ENCODE measurements at places on chromosomes 12 and 14. TPM values are rescaled to one million over a fixed set of nuclear protein-coding genes. Genes with fewer than 3 reads are reported as not detected.

ANKRD33 gene
- not detected for total RNA-seq

DLGAP5 gene
- total RNA-seq, result 0.22 TPM

AKAP5 gene
- total RNA-seq, result 1.1 TPM

SLC25A21 gene
- total RNA-seq, result 0.29 TPM

TBX3 gene
- total RNA-seq, result 258 TPM

- DNase-seq, result no peak
Observed at GRCh38 chr12:66048835-66049537, 81.6 kb downstream of the LLPH start.

DNA sequence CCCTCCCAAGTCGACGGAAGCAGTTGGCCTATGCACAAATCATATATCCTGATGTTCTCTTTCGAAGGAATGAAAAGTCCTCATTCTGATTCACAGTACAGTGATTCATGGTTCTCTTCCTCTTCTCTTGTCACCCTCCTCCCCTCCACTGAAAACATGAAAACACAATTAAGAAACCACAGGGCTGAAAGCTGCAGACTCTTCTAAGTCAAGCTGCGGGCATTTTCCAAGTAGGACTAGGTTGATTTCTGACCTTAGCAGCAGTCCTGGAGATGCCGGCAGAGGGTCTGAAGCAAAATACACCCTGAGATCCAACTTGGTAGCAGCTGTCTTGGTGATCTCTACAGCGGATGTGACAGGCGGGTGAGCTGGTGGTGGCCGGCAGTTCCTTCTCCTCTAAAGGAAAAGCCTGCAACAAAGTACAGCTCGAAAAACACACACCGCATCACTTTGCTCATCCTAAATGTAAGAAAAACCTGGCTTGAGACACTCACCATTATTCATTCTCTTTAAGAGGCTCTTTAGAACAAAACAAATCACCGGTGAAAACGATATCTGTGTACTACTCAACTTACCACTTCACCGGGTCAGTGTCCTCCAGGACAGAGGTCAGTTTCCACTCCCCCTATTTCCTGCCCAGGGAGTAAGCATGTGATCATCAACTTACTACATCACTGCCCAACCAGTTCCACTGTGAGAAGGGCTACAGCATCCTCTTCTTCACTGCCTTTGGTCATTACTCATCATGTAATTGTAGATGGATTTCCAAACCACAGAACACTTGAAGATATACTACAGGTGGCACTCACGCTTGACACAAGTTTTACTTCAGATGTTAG lies 6.0 kb downstream of the TMCC3 start:
- peak; percentile 29 for DNase-seq

- no peak for DNase-seq
Observed at GRCh38 chr12:122602456-122602855, 75.4 kb downstream of the KNTC1 start.

- no peak for DNase-seq
Observed at GRCh38 chr14:86333493-86333892, 803.5 kb downstream of the FLRT2 start.

GRCh38 chr12:113479590-113480335 lies 8.1 kb upstream of the LHX5 start:
- peak; percentile 34 for DNase-seq

GRCh38 chr14:43789458-43789857 lies 717.6 kb downstream of the FSCB start:
- no peak for DNase-seq

DNA sequence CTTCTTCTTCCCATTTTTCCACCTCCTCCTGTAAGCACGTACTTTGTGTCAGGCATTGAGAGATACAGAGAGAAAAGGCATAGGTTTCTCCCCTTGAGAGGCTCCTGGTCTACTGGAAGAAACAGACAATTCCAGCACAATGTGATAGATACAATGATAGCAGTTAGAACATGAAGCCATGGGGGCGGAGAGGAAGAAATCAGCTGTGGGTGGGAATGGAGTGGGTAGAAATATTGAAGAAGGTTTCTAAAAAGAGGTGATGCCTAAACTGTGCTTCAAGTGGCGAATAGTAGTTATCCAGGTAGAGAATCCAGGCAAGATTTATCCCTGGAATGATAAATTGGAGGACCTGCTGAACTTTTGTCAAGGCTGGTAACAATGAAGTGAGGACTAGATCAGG lies 528.8 kb downstream of the NRXN3 start:
- no peak for DNase-seq

DNA sequence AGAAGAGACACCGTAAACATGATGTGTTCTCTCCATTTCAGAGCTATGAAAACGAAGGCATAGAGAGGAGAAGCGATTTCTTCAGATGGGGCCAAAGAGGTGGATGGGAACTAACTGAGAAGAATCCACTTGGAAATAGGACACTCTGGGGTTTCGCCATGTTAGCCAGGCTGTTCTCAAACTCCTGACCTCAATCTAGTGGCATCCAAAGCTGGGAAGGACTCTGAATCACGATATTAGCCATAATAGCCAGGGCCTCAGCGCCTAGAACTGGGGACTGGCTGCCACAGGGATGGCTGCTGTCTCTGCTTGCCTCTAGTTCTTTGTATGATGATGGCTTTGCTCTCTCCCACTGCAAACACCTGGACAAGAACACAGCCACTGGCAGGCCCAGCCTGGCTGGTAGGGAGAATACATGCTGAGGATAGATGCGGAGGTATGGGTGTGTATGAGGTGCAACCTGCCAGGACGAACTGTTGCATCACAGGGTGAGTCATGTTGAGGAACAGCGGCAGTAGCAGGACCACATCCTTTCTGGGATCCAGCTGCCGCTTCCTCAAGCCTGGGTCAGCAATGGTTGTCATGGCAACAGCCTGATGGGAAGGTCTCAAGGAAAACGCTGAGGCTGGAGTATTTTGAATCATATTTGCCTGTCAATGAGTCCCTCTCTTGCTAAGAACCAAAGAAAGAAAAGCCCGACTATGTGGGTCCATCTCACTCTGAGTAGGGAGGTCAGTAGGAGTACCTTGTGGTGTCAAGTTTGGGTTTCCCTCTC lies 31.1 kb downstream of the CCDC177 start:
- DNase-seq, result no peak

DNA sequence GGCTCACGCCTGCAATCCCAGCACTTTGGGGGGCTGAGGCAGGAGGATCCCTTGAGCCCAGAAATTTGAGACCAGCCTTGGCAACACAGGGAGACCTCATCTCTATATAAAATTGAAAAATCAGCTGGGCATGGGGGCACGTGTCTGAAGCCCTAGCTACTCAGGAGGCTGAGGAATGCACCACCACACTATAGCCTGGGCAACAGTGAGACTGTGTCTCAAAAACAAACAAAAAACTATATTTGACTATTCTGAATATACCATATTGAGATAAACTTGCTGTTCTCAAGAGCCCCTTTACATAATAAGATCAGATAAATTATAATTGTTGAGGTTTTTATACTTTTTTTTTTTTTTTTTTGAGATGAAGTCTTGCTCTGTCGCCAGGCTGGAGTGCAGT lies 44.9 kb upstream of the SRP54 start:
- DNase-seq, result no peak

DNA sequence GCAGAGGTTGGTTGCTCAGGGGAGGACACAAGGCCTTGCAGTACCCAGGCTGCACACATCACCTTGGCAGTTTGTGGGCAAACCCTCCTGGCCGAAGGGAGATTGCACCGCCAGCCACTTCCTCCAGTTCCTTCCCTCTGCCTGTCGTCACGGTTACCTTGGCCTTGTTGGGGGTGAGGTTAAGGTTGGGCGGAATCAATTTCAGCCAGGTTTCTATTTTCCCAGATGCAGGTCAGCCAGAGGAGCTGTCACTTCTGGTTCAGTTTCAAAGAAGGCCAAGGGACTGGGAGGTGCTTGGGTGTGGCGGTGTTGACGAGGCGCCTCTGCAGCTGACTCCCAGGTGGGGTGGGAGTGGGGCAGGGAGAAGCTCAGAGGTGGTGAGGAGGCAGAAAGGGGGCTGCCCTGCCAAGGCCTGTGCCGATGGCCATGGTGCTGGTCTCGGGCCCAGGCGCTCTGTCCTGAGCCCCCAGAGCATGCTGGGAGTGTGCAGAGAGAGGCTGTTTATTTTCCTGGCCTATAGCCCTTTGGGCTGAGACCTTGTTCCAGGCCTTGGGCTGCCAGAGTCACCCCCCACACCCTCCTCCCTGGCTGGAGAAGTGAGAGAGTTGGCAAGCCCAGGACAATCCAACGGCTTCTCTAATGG lies 31.4 kb downstream of the JDP2 start:
- DNase-seq, result peak; percentile 58
